ENCODE measurements at places on chromosomes 4 and X.

DNA sequence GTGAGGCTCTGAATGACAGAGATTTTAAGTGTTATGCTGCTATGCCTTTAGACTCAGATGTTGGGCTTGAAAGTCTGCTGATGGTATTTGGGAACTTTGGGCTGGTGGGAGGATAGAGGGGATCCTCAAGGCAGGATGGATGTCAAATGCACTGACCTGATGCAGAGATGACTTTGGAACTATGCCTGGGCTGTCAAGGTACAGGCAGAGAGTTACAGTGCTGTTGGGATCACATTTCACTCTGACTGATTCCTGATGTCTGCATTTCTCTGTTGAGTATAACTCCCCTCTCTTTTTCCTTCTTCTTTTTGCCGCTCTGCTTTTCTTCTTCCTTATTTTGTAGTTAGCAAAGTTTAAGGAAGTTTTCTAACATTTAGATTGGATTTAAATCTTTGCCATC is 271.8 kb upstream of the ARX start:
- DNase-seq = no peak

- no peak for DNase-seq
These were observed 488 bp downstream of the SLC25A5 start for GRCh38 chrX:119468551-119469312.

- no peak for DNase-seq
These were observed 27.0 kb downstream of the MGARP start for GRCh38 chr4:139253046-139253445.

GRCh38 chrX:139113708-139114107 is 402.2 kb upstream of the FGF13 start:
- DNase-seq = no peak

DNA sequence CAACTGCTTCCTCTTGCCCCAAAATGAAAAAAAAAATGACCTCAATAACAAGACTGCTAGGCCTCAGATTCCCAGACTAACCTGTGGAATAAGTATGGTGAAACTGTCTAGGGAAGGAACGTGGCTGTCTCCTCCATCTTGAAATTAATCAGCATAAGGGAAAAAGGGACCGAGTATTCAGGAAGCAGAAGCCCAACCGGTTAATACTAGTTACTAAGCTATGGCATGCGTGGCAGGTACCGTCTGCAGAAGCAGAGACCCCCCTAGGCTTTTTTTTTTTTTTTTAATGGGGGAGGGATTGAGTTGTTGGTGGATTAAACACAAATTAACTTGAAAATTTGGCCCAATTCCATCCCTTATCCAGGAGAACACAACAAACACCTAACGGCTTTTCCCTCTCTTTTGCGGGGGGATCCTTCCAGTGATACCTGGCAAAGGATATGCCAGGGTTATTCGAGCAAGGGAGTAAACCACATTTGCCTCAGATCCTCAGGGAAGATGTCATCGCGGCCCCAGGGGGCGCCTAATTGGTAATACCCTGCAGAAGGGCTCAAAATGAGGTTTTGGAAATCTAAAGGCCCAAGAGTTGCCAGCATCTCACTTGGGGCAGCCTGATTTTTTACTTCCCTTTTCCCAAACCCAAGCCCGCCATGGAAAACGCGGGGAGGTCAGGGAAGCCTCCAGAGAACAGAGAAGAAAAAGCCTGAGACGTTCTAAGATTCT is 893 bp downstream of the RLIM start:
- peak; percentile 8 for DNase-seq

DNA sequence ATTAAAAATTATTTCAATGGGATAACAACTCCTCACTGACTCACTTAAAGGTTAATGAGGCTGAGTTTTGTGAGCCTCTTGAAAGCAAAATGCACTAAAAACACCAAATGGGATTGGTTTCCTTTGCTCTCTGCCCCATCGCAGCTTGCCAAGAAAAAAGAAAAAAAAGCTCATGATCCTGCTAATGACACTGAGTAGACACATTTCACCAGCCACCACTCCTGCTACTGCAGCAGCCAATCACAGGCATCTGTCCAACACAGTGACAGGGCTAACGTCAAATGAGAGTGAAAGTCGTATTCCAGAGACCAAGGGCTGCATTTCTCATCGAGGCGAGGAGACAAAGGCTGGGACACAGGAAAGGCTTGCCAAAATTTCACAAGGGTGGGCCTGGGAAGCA is 5.2 kb downstream of the APBB2 start:
- DNase-seq = no peak

DNA sequence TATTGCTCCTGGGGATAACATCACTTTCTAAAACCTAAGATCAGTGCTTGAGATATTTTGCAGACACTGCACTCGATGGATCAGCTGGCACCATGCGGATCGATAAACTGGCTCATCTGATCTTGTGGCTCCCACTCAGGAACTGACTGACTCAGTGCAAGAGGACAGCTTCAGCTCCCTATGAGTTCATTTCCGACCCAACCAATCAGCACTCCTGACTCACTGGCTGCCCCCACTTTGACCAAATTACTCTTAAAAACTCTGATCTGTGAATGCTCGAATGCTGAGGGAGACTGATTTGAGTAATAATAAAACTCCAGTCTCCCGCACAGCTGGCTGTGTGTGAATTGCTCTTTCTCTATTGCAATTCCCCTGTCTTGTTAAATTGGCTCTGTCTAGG is 110.1 kb downstream of the ANAPC4 start:
- no peak for DNase-seq

DNA sequence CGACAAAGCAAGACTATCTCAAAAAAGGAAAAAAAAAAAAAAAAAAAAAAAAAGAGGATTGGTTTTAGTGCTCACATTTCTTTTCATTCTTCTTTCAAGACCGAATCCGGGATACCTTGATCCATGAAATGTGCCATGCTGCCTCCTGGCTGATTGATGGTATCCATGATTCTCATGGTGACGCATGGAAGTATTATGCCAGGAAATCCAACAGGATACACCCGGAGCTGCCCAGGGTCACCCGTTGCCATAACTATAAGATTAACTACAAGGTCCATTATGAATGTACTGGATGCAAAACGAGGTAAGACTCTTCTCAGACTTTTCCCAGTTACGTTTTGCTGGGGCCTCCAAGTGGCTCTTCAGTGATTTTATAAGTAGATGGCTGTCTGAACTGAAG is 6.1 kb downstream of the CXCR3 start:
- no peak for DNase-seq

DNA sequence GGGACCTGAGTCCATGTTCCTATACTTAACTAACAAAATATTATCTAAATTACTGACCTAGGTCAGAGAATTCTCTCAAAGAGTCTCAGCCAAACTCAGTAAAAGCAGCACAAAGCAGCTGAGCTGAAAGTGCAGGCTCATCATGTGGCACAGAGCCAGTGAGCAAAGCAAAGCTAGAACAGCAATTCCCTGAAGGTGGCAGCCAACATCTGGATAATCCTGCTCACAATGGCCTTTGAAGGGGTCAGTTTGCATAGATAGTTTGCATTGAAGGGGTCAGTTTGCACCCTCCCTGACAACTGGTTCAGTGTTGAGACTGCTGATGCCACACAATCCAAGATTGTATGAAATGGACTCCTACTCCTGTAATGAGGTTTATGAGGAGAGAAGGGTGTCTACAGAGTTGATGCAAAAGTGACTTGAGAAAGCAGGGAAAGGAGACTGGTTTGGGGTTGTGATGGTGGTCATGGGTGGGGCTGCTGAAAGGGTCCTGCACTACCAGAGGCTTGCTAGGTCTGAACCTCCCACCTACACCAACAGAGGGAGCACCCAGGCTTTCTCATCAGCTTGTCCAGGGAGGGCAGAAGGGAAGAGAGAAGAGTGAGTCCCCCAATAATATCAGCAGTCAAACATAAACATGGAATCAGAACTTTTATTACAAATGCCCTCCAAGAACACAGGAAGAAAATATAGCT is 39.7 kb downstream of the TRIM61 start:
- no peak for DNase-seq

DNA sequence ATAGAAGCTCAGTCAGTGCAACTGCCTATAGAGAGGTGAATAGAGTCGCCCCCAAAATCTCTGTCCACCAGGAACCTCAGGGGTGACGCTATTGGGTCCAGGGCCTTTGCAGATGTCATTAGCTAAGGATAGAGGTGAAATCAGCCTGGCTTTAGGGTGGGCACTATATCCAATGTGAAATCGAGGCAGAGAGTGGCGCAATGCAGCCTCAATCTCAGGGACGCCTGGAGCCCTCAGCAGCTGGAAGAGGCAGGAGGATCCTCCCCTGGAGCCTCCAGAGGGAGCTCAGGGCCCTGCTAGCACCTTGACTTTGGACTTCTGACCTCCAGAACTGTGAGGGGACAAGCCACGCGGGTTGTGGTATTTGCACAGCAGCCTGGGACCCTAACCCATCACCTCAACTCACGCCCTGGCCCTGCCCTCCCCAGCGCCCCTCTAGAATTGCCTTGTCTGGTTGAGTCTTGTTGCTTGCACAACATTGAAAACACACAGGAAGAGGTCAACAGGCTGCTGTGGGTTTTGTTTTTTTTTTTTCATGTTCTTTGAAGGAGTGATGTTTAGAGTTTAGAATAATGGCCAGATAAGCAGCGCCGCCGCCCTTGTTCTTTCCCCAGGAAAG is 89.4 kb upstream of the PSAPL1 start:
- no peak for DNase-seq

DNA sequence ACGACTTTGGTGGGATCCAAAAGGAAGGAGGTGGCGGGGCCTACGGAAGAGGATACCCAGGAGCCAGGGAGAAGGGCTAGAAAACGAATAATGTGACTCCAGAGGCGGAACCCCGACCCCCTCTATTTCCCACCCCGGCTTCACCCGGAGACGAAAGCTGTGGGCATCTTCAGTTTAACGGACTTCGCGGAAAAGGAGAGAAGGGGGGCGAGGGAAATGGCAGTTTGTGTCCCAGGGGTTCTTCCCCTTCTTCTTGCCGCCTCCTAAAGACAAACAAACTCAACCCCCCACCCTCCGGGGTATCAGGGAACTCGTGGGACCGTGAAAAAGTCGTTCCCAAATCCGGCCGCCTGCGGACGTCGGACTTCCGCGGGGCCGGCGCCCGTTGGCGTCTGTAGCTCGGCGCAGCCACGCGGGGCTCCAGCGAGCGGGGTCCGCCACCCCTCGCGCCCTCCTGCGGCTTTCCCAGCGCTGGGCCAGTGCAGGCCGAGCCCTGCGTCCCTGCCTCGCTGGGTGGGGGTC is 3.6 kb upstream of the LEF1 start:
- no peak for DNase-seq

DNA sequence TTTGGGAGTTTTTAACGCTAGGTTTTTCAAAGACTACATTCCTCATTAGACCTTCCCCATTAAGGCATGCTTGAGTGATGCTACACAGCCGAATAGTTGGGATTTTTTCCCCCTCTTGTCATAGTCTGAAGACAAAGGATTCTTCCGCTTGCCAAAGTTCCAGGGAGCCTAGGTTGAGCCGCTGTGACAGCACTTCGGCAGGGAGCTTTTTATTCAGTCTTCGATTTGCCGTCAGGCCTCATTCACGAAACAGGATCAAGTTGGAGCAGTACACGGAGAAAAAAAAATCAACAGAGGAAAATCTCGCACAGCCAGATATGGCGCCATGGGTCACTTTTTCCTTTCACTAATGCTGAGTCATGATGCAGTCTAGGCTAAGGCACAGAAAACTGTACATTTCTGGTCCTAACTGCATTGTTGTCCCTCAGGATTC is 24.3 kb downstream of the SHROOM3 start:
- no peak for DNase-seq

DNA sequence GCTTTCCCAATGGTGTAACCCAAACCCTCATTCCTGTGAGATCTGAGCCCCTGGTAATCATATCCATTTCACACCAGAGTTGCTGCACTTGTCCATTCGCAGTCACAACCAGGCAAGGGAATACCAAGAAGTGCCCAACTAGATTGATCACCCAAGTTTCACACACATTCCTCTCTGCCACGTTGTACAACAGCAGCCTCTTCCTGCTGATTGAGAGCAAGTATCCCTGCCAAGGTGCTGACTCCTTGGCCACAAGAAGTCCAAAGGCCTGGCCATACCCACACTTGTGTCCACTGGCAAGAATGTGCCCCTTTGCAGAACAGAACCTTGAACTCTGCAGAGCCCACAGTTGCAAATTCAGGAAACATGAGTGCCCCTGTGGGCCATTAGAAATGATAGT is 6.5 kb upstream of the ACOT9 start:
- DNase-seq = no peak

- peak; percentile 26 for DNase-seq
These were observed 19.2 kb upstream of the WFS1 start for GRCh38 chr4:6250235-6250983.

- no peak for DNase-seq
These were observed 57.3 kb upstream of the STIM2 start for GRCh38 chr4:26803211-26803861.

DNA sequence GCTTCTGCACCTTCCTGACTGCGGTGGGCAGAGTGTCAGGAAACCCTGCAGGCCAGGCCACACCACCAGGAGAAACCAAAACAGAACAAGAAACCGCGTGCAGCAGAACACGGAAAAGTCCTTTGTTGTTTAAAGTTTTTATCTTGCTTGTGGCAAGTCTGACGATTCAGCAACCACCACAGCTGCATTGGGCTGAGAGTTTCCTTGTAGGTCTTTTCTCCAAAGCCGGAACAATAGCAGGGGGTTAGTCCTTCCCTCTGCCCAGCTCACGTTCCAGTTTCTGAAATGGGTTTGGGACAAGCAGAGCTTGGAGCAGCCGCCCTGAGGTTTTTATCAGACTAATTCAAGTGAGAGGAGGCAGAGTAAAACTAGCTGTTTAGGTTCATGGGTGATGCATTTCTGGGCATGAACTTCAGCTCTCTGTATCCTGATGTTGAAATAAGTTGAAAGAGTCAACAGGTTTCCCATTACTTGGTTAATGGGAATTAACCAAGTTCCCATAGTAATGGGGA is 216.9 kb downstream of the PTTG2 start:
- DNase-seq = no peak

DNA sequence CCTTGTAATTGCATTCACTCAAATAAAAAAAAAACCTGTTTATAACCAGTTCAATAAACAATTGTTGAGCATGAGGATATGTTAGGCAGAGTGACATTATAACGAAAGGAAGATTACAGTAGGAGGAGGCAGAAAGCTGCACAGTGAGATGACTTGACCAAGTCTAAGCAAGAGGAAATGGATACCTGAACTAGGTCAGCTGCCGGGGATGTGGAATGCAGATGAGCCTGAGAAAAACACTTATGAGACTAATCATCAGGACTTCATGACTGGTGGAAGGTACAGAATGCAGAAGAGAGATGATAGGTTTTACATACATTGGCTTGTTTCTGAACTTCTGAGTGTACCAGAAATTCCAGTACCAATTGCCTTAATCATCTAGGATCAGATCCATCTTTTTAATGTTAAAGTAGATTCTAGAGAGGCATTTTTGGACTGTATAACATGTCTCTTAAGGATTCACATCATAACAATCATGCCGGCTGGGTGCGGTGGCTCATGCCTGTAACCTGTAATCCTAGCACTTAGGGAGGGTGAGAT is 208.1 kb upstream of the PPP3CA start:
- no peak for DNase-seq

Data from HS-27A (cell line).